Cardiac muscle cell (in vitro differentiated cells and primary cell): ENCODE measurements at places on chromosomes 11 and 22. TPM values are rescaled to one million over a fixed set of nuclear protein-coding genes. Genes with fewer than 3 reads are reported as not detected.

- DNase-seq: no peak
Measured at GRCh38 chr22:37026325-37026724, 6.8 kb downstream of the MPST start.

The TPBGL gene
- polyA plus RNA-seq: 0.07 and 0.56 TPM in 2 replicates

DNA sequence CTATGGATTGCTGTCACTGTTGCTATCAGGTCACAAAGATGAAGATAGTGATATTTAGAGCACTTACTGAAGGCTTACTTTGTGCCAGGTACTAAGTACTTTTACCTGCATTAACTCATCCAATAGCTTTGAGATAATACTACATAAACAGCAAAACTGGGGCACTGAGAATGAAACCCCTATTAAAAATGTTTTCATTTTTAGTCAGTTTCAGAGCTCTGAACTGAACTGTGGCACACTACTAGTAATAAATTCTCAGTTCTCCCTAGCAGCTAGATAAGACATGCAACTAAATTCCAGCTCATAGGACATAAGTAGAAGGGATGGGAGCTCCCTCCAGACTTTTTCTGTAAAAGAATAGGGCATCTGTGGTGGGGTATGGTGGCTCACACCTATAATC lies 24.0 kb downstream of the ARFGAP3 start:
- DNase-seq: no peak

The C11orf87 gene
- 0.34 and 1.1 TPM in 2 replicates for polyA plus RNA-seq

The KRTAP5-7 gene
- polyA plus RNA-seq: 0.12 TPM in 1 of 2 replicates, not detected in the other

GRCh38 chr11:124896821-124897391 lies 759 bp downstream of the ROBO4 start:
- no peak for DNase-seq

The SHANK2 gene
- 0.06 TPM in 1 of 2 replicates, not detected in the other for polyA plus RNA-seq

The NOX4 gene
- 1.1 TPM in 1 of 2 replicates, not detected in the other for polyA plus RNA-seq

DNA sequence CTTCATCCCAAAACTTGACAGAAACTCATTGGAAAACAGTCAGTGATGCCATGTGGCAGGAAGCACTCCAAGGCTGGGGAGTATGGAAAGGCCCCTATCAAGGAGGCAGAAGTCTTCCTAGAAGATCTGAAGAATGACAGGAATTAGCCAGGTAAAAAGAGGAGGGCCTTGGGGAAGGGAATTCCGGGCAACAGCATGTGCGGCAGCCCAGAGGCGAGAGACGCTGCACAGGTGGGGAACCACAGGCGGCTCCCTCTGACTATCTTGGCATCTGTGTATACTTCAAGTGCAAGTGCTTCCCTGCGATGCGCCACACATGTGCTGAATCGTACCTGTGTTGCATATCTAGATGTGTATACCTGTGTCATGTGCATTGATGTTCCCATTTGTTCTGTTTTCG lies 12.7 kb downstream of the PDE2A start:
- no peak for DNase-seq
